Stimulated activated CD4-positive, alpha-beta T cell treated with anti-CD3 and anti-CD28 coated beads, Interleukin-12 subunit alpha, Interleukin-12 subunit beta, amount 100 ng/mL, for 48 hours (primary cell): ENCODE measurements at places on chromosomes 3 and 15.
A peak's percentile ranks its signal among the peaks of the same experiment; 100 is the strongest.

GRCh38 chr15:28932361-28932760, 46.6 kb downstream of the APBA2 start:
- DNase-seq = no peak

- DNase-seq = no peak
Measured at GRCh38 chr3:131804565-131805133, 230.2 kb downstream of the CPNE4 start.

DNA sequence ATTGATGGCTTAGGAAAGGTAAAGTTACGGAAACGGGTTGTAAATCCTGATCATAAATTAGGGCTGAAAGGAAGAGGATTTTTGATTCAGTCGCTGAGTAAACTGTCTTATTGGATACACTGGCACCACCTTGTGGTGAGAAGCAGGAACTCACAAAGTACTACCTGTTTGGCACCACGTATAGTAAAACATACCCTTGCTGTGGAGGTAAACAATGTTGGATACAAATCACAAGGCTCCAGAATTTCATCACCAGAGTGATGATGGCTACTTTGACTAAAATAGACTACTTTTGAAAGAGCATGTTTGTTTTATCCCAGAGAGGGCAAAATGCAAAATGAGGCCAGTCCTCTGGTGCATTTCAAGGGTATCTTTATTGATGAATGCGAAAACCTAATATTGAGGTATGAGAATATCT, 216.9 kb downstream of the IGSF11 start:
- DNase-seq = peak; percentile 36

- peak; percentile 32 for DNase-seq
Measured at GRCh38 chr3:39260957-39261356, 18.9 kb downstream of the CX3CR1 start.

- no peak for DNase-seq
Measured at GRCh38 chr3:130894986-130895280, 1.0 kb downstream of the ATP2C1 start.

DNA sequence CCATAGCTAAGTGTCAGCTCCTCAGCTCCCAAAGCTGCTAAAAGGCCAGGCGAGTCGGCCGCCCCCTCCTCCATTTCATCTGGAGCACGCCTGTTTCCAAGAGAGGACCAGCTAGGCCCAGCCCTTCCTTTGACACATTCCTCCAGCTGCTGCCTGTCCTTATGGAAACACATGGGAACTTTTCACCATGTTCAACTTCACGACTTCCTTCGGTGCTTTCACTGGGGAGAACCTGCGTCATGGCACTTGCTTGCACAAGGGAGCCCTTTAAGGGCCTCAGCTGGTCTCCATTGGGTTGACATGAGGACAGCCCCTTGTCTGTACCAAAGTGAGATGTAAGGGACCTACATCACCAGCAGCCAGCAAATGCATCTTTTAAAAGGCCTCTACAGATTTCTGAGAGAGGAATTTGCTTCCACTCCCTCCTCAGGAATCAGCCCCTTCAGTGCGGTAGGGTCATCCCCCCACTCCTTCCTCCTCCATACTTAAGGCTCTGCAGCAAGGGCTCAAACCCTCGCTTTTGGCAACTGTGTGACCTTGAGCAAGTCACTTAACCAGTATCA, 2.1 kb downstream of the MAGI1 start:
- no peak for DNase-seq

DNA sequence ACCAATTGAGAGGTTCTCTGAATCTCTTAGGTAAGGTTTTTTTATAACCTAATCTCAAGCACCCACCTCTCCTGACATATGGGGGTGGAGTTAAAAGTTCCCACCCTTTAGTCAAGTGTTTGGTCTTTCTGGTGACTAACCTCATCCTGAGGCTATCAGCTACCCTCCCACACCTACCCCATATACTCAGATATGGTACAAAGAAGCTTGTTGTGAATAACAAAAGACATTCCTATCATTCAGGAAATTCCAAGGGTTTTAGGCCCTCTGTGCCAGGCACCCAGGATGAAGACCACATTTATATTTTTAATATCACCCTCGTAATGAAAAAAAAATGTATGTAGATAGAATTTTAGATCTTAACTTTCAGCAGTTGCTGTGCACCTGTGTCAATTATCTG, 9.0 kb downstream of the CHMP2B start:
- DNase-seq = no peak

DNA sequence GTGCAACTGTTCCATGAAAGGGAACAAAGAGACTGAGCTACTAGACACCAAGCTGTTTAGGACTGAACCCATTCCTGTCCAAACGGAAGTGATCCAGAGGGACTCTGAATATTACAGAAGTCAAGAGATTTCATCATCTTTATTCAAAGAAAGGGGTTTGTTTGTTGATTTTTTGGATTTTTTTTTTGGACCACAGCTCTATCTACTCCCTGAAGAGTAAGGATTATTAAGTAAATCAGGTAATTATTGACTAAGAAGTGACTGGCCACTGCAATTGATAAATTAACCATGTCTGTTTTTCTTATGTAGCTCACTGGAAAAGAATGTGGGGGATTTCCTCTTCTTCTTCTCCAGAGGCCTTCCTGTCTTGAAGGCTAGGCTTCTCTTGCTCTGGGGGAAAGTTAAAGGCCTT, 146.6 kb upstream of the TPM1 start:
- DNase-seq = no peak

- no peak for DNase-seq
Measured at GRCh38 chr3:23623844-23624243, 181.9 kb upstream of the UBE2E1 start.

DNA sequence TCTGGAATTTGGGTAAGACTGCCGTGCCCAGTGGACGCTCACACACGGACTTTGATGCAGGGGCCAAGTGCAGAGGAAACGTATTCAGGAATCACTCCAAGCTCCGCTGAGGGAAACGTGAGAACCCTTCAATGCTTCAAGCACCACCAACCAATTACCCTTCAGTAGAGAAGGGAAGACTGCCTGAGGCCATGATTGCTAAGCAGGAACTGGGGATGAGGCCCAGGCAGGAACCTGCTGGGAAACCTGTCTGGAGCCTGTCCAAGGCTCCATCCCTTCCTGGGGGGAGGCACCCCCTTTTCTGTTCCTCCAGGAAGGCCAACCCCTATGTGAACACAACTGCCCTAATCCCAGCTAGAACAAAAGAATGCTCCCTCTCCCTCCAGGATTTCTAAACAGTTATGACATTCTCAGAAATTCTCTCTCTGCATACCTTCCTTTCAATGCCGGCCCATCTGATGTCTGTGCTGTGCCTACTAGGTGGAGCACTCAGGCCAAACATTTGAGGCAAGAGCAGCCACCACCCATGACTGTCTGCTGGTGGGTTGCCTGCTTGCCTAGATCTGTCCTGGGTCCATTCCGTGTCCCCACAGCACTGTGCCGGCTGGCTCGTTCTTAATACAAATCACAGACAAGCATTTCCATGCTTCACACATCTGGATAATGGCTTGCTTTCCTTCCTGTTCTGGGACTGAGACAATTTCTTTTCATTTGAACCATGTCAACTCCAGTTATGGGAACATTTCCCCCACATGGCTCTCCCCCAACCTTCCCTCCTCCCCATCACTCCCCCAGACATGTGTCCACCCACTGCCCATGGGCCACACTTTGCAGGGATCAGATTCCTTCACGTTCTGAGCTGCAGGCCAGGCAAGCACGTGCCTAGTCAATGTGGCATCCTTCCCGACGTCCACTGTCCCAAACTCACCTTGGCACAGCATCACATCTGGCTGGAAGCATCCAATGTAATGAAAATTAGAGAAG, 149.4 kb downstream of the ADAMTS17 start:
- no peak for DNase-seq

GRCh38 chr3:127478922-127479321, 111.6 kb downstream of the TPRA1 start:
- DNase-seq = no peak

- DNase-seq = no peak
Measured at GRCh38 chr3:24388611-24389010, 106.0 kb downstream of the THRB start.

DNA sequence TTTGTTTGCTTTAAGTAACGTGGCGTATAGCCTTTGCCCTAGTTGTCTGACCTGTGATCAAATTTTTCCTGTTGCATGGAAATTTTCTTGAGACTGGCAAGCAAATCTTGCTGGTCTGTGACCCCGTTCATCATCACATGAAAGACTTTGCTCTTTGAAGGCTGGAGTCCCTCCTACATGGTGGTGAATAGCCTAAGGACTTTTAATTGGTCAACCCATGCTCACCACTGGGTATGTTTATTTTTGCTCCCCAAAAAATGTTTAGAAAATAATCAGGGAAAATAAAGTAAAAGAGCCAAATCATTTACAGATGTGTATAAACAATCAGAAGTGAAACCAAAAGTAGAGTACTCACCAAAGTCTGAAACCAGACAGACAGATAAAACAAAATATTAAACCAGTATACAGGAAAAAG, 1075.3 kb upstream of the ALCAM start:
- no peak for DNase-seq

- DNase-seq = no peak
Measured at GRCh38 chr3:145483992-145484391, 677.0 kb downstream of the PLOD2 start.

DNA sequence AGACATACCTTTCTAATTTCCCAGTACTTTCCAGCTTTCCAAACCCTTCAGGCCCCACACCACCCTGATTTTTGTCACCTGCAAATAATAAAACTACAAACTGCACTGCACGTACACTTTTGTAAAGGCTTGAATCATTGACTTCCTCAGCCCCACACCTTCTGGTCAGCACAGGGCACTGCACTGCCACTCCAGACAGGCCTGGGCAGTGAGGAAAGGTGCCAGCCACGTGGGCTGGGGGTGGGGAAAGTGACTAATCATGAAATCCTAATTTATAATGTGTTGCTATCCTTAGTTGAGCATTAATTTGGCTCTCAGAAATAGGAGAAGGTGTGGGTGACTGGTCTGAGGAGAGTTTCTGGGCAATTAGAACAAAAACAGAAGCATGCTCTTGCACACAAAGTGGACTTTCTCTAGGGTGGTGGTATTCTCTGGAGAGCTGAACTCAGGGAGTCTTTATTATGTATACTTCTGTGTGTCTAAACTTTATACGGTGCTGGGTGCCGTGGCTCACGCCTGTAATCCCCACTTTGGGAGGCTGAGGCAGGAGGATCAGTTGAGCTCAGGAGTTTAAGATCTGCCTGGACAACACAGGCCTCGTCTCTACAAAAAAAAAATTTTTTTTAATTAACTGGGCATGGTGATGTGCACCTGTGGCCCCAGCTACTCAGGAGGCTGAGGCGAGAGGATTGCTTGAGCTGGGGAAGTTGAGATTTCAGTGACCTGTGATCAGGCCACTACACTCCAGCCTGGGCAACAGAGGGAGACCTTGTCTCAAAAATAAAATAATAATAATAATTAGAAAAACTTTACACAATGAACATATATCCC, 58.2 kb upstream of the FLNB start:
- DNase-seq = no peak

DNA sequence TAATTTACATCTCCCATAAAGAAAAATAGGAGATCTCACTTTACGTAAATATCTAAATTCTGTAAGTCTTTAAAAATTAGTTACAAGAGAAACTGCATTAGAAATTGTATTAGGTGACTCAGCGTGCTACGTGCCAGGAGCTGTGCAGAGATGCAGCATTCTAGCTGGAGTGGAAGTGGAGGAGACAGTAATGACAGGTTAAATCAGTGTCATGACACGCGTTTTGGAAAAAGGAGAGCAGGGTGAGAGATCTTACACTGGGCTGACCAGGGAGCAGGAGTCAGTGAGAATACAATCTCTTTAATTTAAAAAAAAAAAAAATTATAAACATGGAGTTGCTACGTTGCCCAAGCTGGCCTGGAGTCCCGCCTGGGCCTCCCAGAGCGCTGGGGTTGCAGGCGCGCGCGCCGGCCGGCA, 635 bp downstream of the TUBGCP5 start:
- peak; percentile 8 for DNase-seq

DNA sequence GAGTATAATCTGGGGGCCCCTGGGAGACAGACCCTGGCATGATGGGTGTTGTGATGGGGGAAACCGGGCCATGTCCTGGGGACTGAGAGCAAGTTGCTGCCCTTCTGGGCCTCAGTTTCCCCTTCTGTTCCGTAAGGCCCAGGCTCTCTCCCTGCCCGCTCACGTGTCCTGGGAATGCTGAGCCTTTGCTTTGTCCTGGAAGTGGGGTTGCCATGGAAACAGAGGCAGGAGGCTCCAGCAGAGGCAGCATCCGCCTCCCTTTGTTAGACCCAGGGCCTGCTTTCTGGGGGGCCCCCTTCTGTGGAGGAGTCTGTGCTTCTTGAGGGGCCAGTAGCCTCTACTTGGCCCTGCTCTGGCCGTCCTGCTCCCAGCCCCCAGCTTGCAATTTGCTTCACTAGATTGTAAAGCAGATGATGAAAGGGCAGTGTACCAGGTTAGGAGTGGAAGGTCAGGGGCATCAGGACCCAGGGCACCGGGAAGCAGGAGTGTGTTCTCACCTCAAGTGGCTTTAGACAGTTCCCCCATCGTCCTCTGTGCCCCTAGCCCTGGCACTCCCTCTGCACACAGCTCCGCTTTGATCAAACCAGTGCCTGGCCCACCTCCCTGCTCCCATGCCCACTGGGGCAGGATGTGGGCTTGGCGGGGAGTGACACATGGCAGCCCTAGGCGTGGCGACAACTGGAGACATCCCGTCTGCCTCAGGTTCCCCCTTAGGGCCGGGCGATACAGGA, 105.6 kb downstream of the FBLN2 start:
- no peak for DNase-seq

- no peak for DNase-seq
Measured at GRCh38 chr3:197167549-197167948, 130.9 kb downstream of the DLG1 start.

- no peak for DNase-seq
Measured at GRCh38 chr3:77236118-77236517, 196.2 kb downstream of the ROBO2 start.

- no peak for DNase-seq
Measured at GRCh38 chr3:190504354-190505125, 9.3 kb upstream of the IL1RAP start.

DNA sequence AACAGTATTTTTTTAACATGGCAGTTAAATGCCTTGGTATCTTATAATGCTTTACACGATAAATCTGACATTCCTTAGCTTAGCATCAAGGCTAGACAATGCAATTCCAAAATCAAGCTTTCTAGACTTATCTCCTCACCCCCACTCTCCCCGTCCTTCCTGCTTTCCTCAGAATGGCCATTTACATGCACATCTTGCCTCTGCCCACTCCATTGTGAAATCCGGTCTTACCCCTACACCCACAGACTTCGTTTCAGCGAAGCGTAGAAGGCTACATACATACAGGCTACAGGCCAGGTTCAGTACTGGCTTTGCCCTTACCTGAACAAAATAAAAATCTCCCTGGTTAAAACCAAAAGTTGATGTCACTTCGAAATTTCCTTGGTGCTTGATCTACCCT, 58.6 kb upstream of the SLC12A8 start:
- DNase-seq = no peak
